Neuronal stem cell (in vitro differentiated cells): ENCODE measurements at places on chromosomes 2 and 18.

GRCh38 chr2:159476329-159476728, 140.0 kb downstream of the BAZ2B start:
- DNase-seq: no peak

DNA sequence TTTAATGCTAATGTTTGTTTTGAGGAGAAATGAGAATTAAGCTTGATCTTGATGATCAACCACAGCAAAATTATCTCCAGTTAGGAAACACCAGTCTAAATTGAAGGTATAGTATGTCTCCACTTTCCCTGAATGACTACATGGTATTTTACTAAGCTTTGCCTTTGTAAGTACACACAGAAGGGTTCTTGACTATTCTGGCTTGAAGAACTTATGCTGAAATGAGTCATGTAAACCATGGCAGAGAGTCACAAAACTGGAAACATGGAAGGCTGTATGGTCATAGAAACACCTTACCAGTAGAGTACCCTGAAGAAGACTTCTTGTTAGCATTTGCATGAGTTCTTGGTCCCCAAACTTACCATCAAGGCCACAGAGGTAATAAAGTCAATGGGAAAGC, 250.5 kb downstream of the SLC8A1 start:
- DNase-seq: no peak

DNA sequence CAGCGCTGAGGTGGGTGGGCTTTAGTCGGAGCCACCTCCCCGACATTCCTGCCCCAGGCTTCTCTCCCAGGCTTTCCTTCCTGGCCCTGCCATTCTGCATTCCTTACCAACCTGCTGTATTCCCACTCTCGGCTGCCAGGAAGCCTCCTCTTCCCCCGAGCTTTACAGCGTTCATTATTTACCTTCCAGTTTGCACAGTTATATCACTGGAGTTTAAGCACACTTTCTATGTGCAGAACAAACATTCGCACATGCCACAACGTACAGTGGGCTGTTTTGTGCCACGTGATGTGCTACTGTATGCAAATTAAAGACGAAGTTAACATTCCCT, 246.3 kb downstream of the SOX11 start:
- DNase-seq: no peak

- no peak for DNase-seq
Observed at GRCh38 chr2:96146153-96146880, 1.1 kb upstream of the DUSP2 start.

DNA sequence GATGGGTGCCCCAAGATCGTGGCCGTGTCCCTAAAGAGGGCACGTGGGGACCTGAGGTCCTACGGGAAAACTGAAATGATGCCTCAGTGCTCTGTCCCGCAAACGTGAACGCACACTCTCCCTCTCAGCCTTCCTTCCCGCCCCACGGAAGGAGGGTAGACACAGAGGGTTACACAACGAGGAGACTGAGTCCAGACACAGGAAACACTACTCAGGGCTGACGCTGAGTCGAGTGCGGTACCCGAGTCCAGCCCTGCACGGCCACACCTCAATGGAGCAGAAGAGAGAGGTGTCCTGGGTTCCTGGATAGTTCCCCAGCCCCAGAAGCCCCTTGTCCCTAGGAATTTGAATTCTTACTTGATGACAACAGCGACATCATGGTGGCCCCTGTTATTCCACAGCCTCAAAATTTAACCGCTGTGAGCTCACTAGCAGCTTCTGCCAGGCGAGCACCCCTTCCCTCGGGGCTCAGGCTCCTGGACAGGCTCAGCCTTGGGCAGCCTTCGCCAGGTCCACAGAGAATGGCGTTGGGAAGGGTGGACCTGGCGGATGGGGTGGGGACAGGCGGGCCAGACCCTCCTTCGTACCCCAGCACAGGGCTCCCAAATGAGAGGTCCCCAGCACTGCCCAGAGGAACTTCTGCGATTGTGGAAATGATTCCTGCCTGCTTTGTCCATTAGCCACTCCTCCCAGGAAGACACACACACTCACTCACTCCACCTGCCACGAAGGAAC, 980 bp upstream of the RNPEPL1 start:
- no peak for DNase-seq

GRCh38 chr2:55364189-55365055, 55.2 kb downstream of the CCDC88A start:
- no peak for DNase-seq

- DNase-seq: no peak
Observed at GRCh38 chr2:28991460-28991859, 10.4 kb downstream of the TOGARAM2 start.

GRCh38 chr2:124566518-124566970, 541.5 kb downstream of the CNTNAP5 start:
- DNase-seq: no peak
